NCI-H187 treated with DMSO at 0.1 percent for 48 hours (cell line): ENCODE measurements at places on chromosomes 3 and 15.

DNA sequence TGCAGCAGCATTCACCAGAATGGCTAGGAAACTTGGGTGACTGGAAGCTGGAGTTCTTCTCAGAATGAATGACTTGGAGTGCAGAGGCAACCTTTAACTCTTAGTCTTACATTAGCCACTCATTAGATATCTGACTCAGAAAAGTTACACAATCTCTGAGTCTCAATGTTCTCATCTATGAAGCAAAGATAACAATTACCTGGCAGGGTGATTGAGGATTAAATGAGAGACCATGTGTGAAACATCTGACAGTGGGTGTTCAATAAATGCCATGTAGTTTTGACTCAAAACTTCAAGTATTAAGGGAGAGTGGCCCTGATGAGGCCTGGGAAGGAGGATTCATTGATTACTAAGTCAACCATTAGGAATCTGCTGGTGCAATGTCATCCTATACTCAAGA, 48.3 kb downstream of the MRPL3 start:
- DNase-seq, result no peak

GRCh38 chr15:39403640-39404117, 177.2 kb upstream of the THBS1 start:
- DNase-seq, result peak; percentile 70

- DNase-seq, result no peak
Observed at GRCh38 chr15:82292271-82292670, 29.7 kb downstream of the SAXO2 start.

GRCh38 chr15:68213991-68214837, 9.1 kb upstream of the CALML4 start:
- DNase-seq, result no peak
